GM03348 (cell line): ENCODE measurements at places on chromosomes 5 and 9.

DNA sequence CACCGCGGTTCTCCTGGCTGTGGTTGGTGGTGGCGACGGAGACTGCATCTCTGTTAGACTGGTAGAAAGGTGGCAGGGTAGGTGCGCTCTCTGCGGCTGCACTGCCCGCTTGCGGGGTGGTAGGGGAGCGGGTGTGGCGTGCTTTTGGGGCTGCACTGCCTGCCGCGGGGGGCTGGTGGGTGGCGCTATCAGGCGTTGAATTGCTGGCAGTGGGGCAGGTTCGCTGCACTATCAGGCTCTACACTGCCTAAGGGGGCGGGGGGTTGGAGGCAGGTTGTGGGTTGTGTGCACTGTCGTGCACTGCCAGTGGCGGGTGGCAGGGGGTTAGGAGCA, 21.0 kb upstream of the TRIM52 start:
- no peak for DNase-seq

- peak; percentile 44 for DNase-seq
Measured at GRCh38 chr9:81410201-81410600, 279.1 kb downstream of the TLE1 start.

DNA sequence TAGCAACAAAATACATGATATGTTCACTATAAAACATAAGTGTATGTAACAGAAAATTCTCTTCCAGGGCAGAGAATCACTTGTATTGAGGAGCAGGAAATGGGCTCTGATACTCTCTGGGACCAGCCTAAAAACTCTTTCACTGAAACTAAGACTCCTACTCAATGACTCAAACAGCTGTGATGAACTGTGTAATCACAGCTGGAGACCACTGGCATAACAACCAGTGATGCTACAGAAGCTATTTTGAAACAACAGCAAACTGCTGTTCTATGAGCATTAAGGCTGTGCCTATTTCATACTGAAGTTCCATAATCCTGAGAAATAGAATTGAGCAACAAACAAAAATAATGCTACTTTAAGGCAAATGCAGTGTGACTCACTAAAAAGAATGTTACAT, 594.0 kb downstream of the HINT1 start:
- no peak for DNase-seq

GRCh38 chr9:76911971-76912370, 6.1 kb upstream of the PRUNE2 start:
- DNase-seq, result no peak
